ENCODE measurements at places on chromosomes 5 and 9. TPM values are rescaled to one million over a fixed set of nuclear protein-coding genes. Genes with fewer than 3 reads are reported as not detected.

Gene ALDOB
- total RNA-seq, result not detected

Gene FOXI1
- total RNA-seq, result not detected

Gene SPARC
- total RNA-seq, result 0.22 TPM

Gene SPINK7
- not detected for total RNA-seq

Gene NREP
- total RNA-seq, result 3.6 TPM

Gene ADGRV1
- 0.33 TPM for total RNA-seq

Gene GABRA1
- not detected for total RNA-seq

Gene PAPPA
- total RNA-seq, result not detected

Gene NTRK2
- 0.26 TPM for total RNA-seq

Gene PDE6A
- total RNA-seq, result not detected

Gene ORM2
- not detected for total RNA-seq

Gene FCN2
- total RNA-seq, result not detected

Gene COL15A1
- total RNA-seq, result not detected

Gene INSL6
- not detected for total RNA-seq

Gene TEX48
- 0.86 TPM for total RNA-seq

Gene C5orf34
- 9.0 TPM for total RNA-seq

Gene ZCCHC9
- 41.0 TPM for total RNA-seq

Gene C5orf58
- not detected for total RNA-seq

Gene EGFLAM
- not detected for total RNA-seq

Gene SCGB3A2
- not detected for total RNA-seq

Gene AGXT2
- not detected for total RNA-seq

Gene PCDHGB2
- 0.33 TPM for total RNA-seq
